ENCODE measurements at places on chromosomes 6 and 20. TPM values are rescaled to one million over a fixed set of nuclear protein-coding genes. Genes with fewer than 3 reads are reported as not detected.

The LPIN3 gene
- 4.0 TPM for total RNA-seq

DNA sequence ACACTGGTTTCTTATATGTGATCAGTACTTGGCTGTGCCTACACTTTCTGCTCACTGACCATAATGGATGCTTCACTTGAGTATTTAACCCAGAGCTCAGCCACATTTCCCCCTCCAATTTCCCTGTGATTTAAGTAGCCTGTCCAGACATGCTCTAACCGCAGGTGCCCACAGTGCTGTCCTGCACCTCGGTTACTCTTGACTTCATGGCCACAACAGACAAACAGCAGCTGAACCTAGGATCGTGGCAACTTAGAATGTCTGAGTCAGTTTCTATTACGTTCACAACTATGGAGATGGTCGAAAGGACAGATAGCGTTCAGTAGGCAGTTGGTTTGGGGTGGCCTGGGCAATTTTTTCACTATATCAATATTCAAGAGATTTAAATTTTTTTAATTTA lies 306.9 kb upstream of the SGK1 start:
- no peak for DNase-seq
- no peak overlapping the region for H3K27ac ChIP-seq
- H3K4me1 ChIP-seq: peaks cover 4% of the 10 kb centered on the region
- no peaks in the 10 kb centered on the region for H3K27me3 ChIP-seq
- no peak overlapping the region for H3K4me3 ChIP-seq

DNA sequence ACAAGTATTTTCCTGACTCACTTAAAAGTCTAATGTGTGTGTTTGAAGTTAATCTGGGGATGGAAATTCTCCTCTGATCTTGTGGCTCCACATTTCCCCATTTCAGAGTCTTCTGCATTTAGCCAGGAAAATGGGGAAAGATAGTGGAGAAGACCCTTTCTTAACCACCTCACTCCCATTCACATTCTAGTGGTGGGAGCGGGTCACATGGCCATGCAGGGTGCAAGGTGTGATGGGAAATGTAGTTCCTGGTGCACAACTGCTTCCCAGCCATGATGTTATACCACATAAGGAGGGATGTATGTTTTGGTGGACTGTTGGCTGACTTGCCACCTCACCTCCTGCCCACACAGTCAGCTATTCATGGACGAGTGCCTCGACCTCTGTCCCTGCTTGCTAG lies 61.8 kb downstream of the BANF2 start:
- no peak for DNase-seq
- H3K27ac ChIP-seq: no peak overlapping the region
- H3K4me1 ChIP-seq: no peaks in the 10 kb centered on the region
- no peaks in the 10 kb centered on the region for H3K36me3 ChIP-seq

- peaks cover 10% of the 10 kb centered on the region for H3K27me3 ChIP-seq
- H3K4me1 ChIP-seq: no peaks in the 10 kb centered on the region
- no peak overlapping the region for H3K4me3 ChIP-seq
- no peak for DNase-seq
- no peaks in the 10 kb centered on the region for H3K36me3 ChIP-seq
- no peak overlapping the region for H3K27ac ChIP-seq
These were observed 22.0 kb upstream of the TXNDC5 start for GRCh38 chr6:7932625-7933024.

- no peak overlapping the region for H3K4me3 ChIP-seq
- H3K27me3 ChIP-seq: no peaks in the 10 kb centered on the region
- H3K36me3 ChIP-seq: no peaks in the 10 kb centered on the region
- H3K27ac ChIP-seq: no peak overlapping the region
- no peaks in the 10 kb centered on the region for H3K4me1 ChIP-seq
These were observed 15.5 kb downstream of the ADGRF1 start for GRCh38 chr6:47026679-47027078.

DNA sequence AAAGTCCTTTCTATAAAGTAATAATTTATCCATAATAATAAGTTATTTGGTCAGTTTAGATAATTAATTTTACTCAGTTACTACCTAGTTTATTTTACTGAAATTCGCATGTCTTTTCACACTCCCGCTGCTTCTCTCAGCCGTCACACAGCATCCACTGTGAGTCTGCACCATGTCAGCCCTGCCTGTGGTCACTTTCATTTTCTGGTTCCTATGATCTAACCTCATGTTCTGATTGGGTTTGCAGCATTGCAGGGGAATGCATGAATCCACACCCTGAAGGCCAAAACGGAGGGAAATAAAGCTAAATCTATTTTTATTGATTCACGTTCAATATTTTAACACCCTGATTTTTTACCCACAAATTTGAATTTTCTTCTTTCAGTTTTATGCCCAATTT lies 47.4 kb downstream of the PDE10A start:
- DNase-seq: no peak
- no peaks in the 10 kb centered on the region for H3K27me3 ChIP-seq
- H3K4me1 ChIP-seq: no peaks in the 10 kb centered on the region
- H3K36me3 ChIP-seq: no peaks in the 10 kb centered on the region
- no peak overlapping the region for H3K4me3 ChIP-seq

The ADGRB3 gene
- not detected for total RNA-seq

DNA sequence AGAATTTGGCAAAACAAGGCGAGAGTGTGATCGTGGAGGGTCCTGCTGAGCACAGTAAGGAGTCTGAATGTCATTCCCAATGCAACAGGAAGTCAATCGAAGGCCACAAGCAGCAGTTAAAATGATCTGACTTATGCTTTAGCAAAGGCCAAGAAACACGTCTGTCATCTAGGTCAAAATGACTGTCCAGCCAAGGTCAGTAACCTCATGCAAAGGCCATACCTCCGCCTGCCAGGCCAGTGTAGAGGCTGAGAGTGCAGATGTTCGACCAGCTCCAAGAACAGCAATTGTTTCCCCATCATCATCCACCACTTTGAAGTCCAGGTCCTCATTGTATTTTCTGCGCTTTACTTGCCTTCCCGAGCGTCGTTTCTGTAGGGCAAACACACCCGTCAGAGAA lies 105.6 kb downstream of the CHD6 start:
- no peak overlapping the region for H3K27ac ChIP-seq
- H3K4me1 ChIP-seq: peaks cover 31% of the 10 kb centered on the region
- no peak overlapping the region for H3K4me3 ChIP-seq
- peaks cover 28% of the 10 kb centered on the region for H3K36me3 ChIP-seq
- no peak for DNase-seq
- H3K27me3 ChIP-seq: no peaks in the 10 kb centered on the region

DNA sequence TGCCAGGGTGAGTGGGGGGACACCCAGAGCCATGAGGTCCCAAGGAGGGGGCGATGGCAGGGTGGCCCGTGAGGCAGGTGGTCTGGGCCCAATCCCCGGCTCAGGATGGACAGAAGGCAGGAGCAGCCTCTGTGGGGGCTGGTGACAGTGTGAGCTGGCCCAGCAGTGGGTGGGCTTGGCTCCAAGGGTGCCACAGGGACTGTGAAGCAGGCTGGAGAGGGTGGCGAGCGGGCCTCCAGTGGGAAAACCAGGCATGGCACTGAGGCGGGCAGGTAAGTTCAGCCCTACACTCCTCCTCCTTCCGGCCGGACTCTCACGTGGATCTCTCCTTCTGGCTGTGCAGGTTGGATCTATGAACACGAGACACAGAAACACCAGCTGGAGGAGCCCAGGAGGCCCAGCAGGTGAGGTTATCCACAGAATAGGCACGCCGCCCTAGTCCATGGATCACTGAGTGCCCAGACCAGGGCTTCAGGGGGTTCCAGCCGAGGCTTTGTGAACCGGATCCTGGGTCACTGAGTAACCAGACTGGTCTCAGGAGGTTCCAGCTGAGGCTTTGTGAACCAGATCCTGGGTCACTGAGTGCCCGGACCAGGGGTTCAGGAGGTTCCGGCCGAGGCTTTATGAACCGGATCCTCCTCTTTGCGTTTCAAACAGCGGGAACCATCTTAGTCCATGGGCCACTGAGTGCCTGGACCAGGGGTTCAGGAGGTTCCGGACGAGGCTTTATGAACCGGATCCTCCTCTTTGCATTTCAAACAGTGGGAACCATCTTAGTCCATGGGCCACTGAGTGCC lies 76.4 kb upstream of the BHLHE23 start:
- no peak for DNase-seq
- no peak overlapping the region for H3K27ac ChIP-seq
- H3K4me1 ChIP-seq: no peaks in the 10 kb centered on the region
- H3K36me3 ChIP-seq: no peaks in the 10 kb centered on the region

GRCh38 chr6:73180763-73181619 lies 44.3 kb downstream of the KHDC1L start:
- no peaks in the 10 kb centered on the region for H3K36me3 ChIP-seq
- DNase-seq: no peak
- H3K4me1 ChIP-seq: no peaks in the 10 kb centered on the region
- no peak overlapping the region for H3K4me3 ChIP-seq
- no peak overlapping the region for H3K27ac ChIP-seq

DNA sequence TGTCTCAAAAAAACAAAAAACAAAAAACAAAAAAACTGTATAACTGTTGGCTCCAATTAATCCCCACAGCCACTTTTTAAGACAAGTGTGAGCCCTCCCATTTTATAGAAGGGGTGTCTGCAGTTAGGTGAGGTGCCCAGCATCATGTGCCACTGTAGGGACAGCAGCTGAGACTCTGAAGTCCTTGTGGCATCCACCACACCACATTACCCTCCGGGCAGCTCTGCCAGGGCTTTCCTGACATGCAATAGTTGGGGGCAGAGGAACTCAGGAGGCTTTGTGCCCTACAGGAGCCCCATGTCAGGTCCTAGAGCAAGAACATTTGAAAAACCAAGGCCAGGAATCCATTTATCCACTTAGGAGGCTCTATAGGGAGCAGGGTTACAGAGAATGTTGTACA lies 17.3 kb downstream of the PKIG start:
- no peaks in the 10 kb centered on the region for H3K27me3 ChIP-seq
- no peaks in the 10 kb centered on the region for H3K36me3 ChIP-seq
- no peak for DNase-seq
- no peak overlapping the region for H3K27ac ChIP-seq
- peaks cover 17% of the 10 kb centered on the region for H3K4me1 ChIP-seq
- H3K4me3 ChIP-seq: no peak overlapping the region

DNA sequence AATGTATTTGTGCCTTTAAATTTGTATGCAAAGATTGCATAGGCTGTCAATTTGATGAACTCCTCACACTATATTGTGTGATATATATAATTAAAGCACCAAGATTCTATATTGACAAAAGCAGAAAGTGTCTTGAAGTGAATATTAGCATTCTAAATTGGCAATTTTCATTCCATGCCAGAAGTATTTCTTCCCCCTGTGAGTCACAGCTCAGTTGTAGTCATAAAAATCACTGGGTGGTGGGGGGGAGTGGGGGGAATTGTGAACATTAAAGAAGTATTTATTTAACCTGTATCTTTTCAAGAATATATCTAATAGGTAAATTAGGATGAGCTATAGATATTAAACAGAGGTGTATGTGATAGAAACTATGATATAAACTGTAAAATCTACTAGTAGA lies 3.1 kb upstream of the ARMC2 start:
- H3K4me1 ChIP-seq: peaks cover 20% of the 10 kb centered on the region
- no peaks in the 10 kb centered on the region for H3K27me3 ChIP-seq
- DNase-seq: no peak
- no peak overlapping the region for H3K4me3 ChIP-seq
- no peaks in the 10 kb centered on the region for H3K36me3 ChIP-seq

The VNN1 gene
- not detected for total RNA-seq

DNA sequence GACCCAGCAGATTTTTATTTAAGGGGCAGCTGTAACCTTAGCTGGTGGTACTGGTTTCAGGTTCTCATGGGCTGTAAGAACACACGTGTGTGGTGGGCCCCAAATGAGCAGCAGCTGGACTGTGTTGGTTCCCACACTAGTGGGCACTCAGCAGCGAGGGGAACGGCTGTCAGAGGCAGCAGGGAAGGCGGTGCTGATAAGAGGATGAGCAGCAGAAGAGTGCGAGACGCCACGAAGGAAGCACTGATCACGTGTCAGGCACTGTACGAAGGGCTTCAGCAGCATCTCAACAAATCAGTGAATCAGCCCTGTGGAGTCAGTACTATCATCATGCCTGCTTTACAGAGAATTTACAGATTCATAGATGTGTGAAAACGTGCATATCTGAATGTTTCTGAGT lies 41.0 kb upstream of the EMILIN3 start:
- DNase-seq: peak; percentile 35
- peaks cover 41% of the 10 kb centered on the region for H3K36me3 ChIP-seq
- peak overlapping the region; percentile 57 for H3K27ac ChIP-seq

DNA sequence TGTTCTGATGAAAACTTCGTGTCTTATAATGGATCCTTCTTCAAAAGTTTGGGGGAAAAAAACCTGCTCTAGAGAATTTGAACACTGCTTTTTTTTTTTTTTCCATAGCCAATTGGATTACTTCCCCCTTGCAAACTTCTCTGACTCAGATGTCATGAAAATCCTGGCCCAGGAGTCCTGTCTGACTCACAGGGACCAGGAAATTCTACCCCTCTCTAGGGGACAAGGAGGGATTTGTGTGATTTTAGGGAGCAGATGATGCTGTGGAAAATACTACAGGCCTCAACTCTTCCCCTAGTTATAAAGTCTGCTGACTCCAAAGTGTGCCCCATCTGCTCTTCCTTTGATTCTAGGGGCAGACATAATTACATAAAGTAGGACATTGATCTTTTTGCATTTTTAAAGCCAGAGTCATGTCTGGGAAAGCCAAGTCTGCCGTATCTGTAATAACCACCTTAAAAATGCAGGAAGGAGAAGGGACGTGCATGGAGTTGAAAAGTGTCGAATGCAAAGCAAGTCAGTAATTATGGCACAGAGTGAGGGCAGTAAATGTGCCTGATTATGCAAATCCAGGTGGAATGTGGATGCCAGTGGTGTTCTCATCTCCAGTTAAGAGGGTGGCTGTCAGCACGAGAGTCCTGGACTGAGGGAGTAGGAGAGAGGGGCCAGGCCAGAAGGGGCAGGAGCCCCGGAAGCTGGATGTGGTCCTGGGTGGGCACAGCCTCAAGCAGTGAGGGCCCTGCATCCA lies 144.3 kb upstream of the SULF2 start:
- peaks cover 11% of the 10 kb centered on the region for H3K27me3 ChIP-seq
- no peaks in the 10 kb centered on the region for H3K4me1 ChIP-seq
- H3K27ac ChIP-seq: no peak overlapping the region
- no peak for DNase-seq

- peaks cover 18% of the 10 kb centered on the region for H3K4me1 ChIP-seq
- no peak for DNase-seq
- H3K27me3 ChIP-seq: no peaks in the 10 kb centered on the region
- no peak overlapping the region for H3K4me3 ChIP-seq
- no peaks in the 10 kb centered on the region for H3K36me3 ChIP-seq
These were observed 8.1 kb upstream of the AKIRIN2 start for GRCh38 chr6:87710090-87710489.

The THBS2 gene
- not detected for total RNA-seq

DNA sequence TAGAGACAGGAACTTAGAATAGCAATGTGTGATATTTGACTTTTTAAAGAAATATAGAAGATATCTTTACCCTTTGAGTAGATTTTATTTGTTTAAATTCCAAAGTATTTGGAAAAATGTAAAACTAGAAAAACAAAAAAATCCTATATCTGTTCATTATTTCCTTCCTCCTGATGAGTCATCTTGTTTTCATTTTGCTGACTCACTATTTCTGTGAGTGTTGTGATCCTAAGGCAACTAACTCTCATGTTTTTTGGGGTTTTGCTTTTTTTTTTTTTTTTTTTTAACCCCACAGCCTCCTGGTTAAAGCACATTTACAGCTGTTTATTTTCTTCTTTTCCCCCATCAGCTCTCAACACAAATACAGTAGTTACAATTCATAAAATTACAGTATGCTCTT lies 37.8 kb upstream of the THEMIS start:
- peak overlapping the region; percentile 48 for H3K27ac ChIP-seq
- DNase-seq: no peak
- H3K4me3 ChIP-seq: no peak overlapping the region
- H3K36me3 ChIP-seq: peaks cover 4% of the 10 kb centered on the region
- peaks cover 47% of the 10 kb centered on the region for H3K4me1 ChIP-seq
- no peaks in the 10 kb centered on the region for H3K27me3 ChIP-seq

The FOXS1 gene
- not detected for total RNA-seq

The WFDC9 gene
- not detected for total RNA-seq

- no peak overlapping the region for H3K4me3 ChIP-seq
- H3K36me3 ChIP-seq: peaks cover 37% of the 10 kb centered on the region
- H3K27me3 ChIP-seq: no peaks in the 10 kb centered on the region
- no peak for DNase-seq
These were observed 37.0 kb downstream of the TMEM181 start for GRCh38 chr6:158596861-158597260.

All from activated CD4-positive, alpha-beta T cell treated with anti-CD3 and anti-CD28 coated beads for 36 hours (primary cell).